Mesenteric fat pad (tissue), 1 donor: ENCODE measurements at places on chromosomes 1 and 21.

- no peak for DNase-seq
These were observed 103.0 kb upstream of the PLXNA2 start for GRCh38 chr1:208347191-208347590.

DNA sequence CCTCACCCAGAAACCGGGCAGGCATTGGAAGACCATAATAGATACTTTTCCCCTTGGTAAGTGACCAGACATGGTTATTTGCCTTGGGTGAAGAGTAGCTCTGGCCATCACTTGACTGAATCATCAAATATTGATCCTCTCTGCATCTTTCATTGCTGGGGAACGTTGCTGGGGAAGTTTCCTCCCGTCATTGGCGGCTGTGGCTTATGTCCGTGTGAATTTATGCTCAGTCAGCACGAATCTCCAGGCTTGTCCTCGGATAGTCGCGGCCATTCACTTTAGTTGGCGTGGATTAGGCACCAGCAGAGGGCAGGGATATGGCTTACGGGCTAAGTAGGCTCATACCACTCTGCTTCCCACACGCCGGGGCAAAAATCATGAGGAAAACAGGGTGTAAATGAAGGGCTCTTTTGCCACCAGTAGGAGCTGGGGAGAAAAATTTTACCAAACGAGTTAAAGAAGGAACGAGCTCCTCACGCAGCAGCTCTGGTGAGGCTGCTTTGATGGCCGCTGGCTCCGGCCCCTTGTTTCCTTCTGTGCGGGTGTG, 473.4 kb downstream of the CAMTA1 start:
- DNase-seq = no peak

- no peak for DNase-seq
These were observed 163.5 kb downstream of the TLR5 start for GRCh38 chr1:222979561-222979960.

GRCh38 chr1:203906932-203907331, 45.5 kb downstream of the SNRPE start:
- DNase-seq = no peak

GRCh38 chr21:32529679-32530078, 55.6 kb downstream of the TCP10L start:
- DNase-seq = no peak

DNA sequence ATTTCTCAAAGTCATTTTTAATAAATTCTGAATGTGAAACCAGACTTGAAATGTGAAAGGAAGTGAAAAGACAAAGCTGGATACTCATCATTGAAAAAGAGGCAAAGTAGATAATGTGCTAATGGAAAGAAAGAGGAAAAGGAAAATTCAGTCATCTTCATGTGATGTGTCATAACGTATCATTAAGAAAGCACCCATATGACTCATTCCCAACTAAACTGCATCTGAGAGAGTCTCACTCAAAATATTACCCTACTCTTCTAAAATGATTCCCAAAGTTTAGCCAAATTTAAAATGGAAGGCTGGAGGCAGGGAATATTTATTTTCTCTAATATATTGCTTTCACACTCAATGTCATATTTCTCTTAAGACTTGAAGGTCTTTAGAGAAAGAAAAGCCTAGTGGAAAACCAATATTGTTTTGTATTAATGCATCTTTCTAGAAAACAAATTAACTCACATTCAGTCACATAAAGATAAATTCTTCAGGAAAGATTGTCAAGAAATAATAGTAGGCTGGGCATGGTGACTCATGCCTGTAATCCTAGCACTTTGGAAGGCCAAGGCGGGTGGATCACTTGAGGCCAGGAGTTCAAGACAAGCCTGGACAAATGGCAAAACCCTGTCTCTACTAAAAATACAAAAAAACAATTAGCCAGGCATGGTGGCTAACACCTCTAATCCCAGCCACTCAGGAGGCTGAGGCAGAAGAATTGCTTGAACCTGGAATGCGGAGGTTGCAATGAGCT, 129.9 kb downstream of the SLC30A10 start:
- no peak for DNase-seq

DNA sequence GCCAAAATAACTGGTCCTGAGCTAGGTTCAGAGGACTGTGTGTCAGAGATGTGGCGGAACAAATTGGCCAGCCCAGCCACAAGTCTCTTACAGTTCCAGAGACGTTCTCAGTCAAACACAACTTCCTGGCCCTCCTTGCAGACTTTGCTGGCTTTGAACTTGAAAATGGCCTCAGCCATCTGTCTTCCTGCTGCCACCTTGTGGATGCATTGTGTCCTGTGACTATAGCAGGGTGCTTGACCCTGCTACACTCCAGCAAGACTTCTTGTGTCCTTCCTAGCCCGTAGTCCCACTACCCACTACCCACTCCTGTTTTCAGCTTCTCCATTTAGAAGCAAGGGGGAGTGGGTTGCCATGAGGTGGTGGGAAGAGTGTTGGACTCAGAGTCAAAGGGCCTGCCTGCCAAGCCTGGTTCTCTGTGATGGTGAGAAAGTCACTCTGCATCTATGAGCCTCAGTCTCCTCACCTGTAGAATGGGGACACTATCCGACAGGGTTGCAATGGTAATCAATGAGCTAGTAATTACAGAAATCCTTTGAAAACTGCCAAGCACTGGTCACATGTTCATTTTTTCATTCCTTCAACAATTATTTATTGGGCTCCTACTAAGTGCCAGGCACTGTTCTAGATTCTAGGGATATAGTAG, 109.9 kb downstream of the IGSF21 start:
- DNase-seq = no peak

- no peak for DNase-seq
These were observed 8.4 kb upstream of the ATXN7L2 start for GRCh38 chr1:109475261-109475660.

DNA sequence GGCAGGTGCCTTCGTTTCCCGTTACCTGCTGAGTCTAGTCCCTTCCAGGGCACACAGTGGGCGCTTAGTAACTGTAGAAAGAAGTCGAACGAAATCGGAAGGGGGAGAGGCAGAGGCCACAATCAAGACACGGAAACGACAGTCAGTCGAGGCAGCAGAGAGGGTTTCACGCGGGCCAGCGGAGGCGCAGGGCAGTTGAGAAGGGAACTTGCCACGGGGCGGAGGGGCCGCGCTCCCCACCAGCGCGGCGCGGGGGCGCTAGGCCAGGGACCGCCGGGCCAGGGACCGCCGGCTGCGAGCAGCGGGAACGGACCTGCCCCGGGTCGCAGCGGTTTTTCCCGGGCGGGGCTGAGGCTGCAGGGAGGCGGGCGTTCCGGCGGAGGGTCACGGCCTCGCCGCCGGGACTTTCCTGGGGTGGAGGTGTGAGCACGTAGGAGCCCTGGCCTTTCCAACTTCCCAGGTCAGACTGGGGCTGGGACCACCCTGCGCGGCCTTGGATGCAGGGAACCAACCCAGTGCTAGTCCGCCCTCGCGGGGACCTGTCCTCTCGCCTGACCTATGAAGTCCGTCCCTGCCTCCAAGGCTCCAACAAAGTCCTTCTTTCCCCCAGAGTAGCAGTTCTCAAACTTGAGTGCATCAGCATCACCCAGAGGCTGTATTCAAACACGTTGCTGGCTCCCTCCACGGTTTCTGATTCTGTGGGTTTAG, 150.1 kb upstream of the FGGY start:
- peak; percentile 92 for DNase-seq

- no peak for DNase-seq
These were observed 24.2 kb upstream of the NPL start for GRCh38 chr1:182765391-182765790.

DNA sequence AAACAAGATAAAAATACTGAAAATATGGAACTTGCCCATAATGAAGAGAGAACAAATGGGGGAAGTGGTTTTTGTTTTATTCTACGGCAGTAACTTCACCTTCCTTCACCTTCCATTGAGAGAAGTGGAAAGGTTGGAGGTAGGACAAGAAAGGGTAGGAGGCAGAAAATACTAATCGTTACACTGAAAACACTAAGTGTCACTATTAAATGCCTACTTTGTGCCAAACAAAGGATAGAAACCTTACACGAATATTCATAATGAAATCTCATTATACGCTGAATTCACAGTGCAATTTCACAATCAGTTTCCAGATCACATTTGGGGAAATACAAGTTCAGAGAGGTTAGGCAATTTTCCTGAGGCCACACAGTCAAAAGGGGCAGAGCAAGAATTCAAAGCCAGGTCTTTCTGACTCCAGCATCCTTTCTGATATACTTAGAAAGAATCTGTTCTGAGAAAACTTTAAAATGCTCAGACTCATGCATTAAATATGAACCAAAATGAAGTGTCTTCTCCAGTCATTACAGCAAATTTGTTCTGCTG, 3.0 kb downstream of the TIAM1 start:
- DNase-seq = no peak

DNA sequence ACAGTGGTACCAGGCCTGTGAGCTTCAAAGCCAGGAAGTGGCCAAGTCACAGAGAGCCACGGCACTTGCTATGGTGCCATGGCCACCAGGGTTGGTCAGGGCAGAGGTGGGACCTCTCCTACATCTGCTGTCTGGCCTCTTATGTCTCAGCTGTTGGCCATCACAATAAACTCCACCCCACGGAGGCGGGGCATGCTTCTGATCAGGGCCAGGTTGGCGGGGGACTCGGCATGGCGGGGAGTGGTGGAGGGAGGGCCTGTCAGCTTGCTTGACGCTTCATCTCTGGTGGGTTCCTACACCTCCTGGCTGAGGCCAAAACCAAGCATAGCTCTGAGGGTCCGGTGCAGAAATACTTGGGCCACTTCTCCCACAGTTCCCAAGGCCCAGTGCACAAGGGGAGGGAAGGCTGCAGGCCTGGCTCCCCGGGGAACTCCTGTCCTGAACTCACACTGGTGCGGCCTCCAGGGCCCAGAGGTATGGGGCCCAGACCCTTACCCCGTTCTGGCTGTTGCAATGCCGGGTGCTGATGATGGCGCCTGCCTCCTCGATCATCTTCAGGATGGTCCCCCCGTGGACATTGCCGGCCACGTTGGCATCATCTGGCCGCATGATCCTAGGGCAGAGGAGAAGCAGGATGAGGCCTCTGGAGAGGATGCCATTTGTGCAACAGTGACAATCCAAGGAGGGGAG, 44.2 kb downstream of the ACOT7 start:
- DNase-seq = no peak

DNA sequence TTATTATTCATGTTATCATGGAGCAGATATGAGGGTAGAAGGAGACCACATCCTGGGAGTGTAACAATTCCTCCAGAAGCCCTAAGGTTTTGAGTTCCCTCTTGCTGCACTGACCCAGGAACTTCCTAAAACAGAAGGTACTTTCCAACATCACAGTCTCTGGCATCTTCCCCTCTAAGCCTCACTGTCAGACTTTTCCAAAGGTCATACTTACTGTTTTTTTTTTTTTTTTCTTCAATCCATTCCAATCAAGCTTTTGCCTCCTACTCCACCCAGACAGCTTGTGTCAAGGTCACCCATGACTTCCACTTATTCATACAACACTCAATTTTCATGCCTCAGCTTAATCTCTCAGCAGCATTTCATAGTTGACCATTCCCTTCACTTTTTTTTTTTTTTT, 18.4 kb upstream of the UQCRHL start:
- no peak for DNase-seq

GRCh38 chr1:95903060-95903459, 669.0 kb downstream of the RWDD3 start:
- DNase-seq = no peak

- no peak for DNase-seq
These were observed 89.5 kb downstream of the NEK7 start for GRCh38 chr1:198246337-198246736.

DNA sequence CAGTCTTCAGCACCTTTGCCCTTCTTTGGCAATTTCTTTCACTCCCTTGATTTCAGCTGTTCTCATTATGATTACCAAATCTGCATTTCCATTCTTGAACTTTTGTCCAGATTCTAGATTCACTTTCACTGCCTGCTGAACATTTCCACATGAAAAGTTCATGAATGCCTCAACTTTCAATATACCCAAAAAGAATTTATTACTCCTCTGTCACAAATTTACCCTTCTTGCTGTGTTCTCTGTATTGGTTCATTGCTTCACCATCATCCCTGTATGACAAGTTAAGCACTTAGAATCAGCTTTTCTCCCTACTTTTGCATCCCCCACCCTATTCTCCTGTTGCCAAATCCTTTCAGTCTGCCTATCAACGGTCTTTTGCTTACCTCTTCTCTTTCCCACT, 112.6 kb upstream of the PKN2 start:
- DNase-seq = no peak
